ENCODE measurements at places on chromosomes 6 and 20. TPM values are rescaled to one million over a fixed set of nuclear protein-coding genes. Genes with fewer than 3 reads are reported as not detected.

The SLC22A7 gene
- total RNA-seq = not detected

The CD109 gene
- 206 TPM for total RNA-seq

The CRISP2 gene
- total RNA-seq = not detected

The KAT14 gene
- total RNA-seq = 17.8 TPM

The ZFAND3 gene
- 31.6 TPM for total RNA-seq

Data from hair follicle dermal papilla cell (primary cell).